ENCODE measurements at places on chromosomes 4 and X.

DNA sequence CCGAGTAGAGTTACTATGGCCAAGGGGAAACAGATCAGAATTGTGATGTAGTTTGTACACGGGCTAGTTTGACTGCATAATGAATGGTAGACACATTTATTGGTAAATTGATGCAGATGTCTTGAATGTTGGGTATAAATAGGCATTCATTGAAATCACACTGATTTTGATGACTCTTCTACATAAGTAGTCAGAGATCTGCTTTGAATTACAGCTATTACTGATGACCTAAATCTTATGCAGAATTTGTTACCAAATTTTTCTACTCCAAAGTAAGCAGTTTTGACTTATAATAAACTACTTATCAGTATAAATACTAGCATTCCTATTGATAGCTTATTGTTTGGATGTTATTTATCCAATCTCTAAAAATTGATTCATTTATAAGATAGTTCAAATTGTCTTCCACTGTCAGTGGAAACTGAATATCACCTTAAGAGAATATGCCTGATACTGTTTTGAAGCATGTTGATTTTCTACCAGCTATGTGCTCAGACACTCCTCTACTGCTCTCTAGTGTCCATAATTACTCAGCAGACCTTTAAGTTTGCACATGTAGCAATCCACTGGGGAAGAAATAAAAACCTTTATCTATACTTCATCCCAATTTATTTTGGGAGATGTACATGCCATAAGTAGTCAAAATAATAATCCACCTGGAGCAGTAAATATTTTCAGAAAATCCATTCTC is 120.3 kb downstream of the RASL11B start:
- no peak for DNase-seq

- DNase-seq, result no peak
These were observed 44.7 kb downstream of the SLC10A7 start for GRCh38 chr4:146477054-146477453.

DNA sequence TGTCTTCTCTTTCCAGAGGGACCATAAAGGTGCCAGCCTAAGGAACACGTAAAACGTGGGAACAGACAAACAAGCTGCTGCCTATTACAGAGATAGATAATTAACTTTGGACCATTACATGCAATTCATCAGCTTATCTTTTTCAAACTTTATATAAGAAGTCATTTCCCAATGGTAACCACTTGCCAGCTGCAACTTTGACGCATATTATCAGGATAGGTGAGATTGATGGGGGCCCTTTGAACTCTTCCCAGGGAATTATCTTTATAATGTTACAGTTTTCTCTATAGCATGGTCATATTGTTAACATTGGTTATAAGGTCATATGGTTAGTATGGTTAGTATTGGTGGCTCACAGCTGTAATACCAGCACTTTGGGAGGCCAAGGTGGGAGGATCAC is 94.1 kb upstream of the BMP2K start:
- DNase-seq, result no peak

DNA sequence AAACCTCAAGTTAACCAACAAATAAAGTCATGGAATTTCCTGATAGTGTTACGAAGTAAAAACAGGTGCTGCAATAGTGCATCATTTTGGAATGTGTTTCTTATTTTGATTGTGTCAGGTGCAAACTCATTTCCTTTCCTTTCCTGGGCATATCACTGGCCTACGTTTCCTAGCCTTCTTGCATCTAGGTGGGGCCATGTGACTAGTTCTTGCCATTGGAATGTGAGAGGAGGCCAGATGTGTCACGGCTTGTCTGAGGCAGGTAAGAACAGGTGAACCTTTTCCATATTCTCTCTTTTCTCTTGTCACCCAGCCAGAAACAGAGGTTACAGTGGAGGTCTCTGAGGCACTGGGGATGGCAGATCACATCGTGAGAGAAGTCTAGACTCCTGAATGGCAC is 868.0 kb downstream of the RPA4 start:
- DNase-seq, result no peak

- DNase-seq, result no peak
These were observed 43.1 kb upstream of the BCOR start for GRCh38 chrX:40140706-40141499.

Measured in glutamatergic neuron (in vitro differentiated cells).